ENCODE measurements at places on chromosomes 13 and 19. TPM values are rescaled to one million over a fixed set of nuclear protein-coding genes. Genes with fewer than 3 reads are reported as not detected.

DNA sequence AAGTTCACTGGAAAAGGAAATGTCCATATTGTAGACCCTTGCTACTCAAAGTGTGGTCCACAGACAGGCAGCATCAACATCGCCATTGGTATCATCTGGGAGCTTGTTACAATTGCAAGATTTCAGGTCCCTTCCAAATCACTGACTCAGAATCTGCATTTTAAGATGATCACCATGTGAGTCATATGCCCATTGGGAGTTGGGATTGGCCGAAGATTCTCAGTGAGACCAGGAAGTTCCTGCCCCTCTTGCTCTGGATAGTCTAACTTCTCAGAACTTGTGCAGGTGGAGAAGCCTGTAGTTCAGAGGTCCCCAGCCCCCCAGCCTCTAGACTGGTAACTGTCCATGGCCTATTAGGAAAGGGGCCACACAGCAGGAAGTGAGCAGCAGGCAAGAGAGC, 48.9 kb upstream of the URAD start:
- no peaks in the 10 kb centered on the region for H3K36me3 ChIP-seq
- no peak overlapping the region for H3K4me3 ChIP-seq
- no peaks in the 10 kb centered on the region for H3K4me1 ChIP-seq
- H3K27ac ChIP-seq = no peak overlapping the region
- no peaks in the 10 kb centered on the region for H3K27me3 ChIP-seq

GRCh38 chr19:38715555-38715954, 28.7 kb downstream of the CAPN12 start:
- H3K27ac ChIP-seq = no peak overlapping the region
- DNase-seq = no peak
- no peaks in the 10 kb centered on the region for H3K27me3 ChIP-seq

DNA sequence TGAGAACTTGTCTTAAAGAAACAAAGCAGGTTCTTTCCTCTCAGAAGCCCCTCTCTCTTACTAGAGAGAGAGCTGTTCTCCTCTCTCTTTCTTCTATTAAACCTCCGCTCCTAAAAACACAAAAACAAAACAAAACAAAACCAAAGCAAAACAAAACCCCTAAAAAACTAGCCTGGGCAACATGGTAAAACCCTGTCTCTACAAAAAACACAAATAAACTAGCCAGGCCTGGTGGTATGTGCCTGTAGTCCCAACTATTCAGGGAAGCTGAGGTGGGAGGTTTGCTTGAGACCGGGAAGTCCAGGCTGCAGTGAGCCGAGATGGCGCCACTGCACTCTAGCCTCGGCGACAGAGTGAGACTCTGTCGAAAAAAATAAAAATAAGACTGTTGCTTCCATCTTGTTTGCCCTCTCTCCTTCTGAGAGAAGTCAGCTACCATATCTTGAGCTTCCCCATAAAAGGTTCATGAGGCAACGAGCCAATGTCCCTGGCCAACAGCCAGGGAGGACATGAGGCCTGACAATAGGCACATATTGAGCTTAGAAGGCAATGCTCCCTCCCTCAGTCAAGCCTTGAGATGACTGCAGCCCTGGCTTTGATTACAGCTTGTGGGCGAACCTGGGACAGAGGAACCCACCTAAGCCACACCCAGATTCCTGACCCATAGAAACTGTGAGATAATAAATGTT, 17.5 kb upstream of the FLT3 start:
- H3K4me3 ChIP-seq = no peak overlapping the region
- H3K27ac ChIP-seq = no peak overlapping the region
- H3K36me3 ChIP-seq = no peaks in the 10 kb centered on the region
- peak; percentile 10 for DNase-seq

DNA sequence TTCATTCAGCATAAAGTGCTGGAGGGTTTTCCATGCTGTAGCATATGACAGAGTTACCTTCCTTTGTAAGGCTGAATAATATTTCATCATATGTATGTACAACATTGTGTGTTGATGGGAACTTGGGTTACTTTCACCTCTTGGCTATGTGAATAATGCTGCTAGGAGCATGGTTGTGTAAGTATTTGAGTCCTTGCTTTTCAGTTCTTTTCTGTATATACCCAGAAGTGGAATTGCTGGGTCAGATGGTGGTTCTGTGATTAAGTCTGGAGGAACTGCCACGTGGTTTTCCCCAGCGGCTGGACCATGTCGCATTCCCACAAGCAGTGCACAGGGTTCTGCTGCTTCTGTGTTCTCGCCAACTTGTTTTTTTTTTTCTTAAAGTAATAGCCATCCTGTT, 101.2 kb upstream of the TEX29 start:
- H3K36me3 ChIP-seq = peaks cover 2% of the 10 kb centered on the region
- H3K27me3 ChIP-seq = no peaks in the 10 kb centered on the region
- peak; percentile 91 for DNase-seq
- H3K4me3 ChIP-seq = no peak overlapping the region

The C19orf25 gene
- total RNA-seq = 24.8 TPM

The CXCL17 gene
- not detected for total RNA-seq

The POLR2I gene
- total RNA-seq = 97.6 TPM

The UGGT2 gene
- total RNA-seq = 47.2 TPM

Data from fibroblast of lung (primary cell).